ENCODE measurements at places on chromosomes 12 and 14.

DNA sequence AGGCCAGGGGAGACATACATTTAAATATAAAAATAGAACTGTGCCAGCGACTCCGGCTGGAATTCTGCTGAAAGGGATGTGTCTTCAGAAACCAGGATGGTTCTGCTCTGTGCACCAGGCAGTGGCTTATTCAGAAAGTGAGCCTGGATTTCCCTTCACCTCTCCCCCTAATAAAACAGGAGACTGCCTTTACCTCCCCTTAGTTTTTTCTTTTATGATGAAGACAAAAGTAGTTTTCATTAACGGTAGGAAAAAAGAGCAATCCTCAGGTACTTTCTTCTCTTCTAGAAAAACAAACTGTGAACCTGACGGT is 346 bp downstream of the SLC7A8 start:
- no peak for DNase-seq

GRCh38 chr12:64125913-64126312 is 96.2 kb downstream of the KICS2 start:
- no peak for DNase-seq

- no peak for DNase-seq
Measured at GRCh38 chr14:104266631-104267575, 128.5 kb downstream of the KIF26A start.

DNA sequence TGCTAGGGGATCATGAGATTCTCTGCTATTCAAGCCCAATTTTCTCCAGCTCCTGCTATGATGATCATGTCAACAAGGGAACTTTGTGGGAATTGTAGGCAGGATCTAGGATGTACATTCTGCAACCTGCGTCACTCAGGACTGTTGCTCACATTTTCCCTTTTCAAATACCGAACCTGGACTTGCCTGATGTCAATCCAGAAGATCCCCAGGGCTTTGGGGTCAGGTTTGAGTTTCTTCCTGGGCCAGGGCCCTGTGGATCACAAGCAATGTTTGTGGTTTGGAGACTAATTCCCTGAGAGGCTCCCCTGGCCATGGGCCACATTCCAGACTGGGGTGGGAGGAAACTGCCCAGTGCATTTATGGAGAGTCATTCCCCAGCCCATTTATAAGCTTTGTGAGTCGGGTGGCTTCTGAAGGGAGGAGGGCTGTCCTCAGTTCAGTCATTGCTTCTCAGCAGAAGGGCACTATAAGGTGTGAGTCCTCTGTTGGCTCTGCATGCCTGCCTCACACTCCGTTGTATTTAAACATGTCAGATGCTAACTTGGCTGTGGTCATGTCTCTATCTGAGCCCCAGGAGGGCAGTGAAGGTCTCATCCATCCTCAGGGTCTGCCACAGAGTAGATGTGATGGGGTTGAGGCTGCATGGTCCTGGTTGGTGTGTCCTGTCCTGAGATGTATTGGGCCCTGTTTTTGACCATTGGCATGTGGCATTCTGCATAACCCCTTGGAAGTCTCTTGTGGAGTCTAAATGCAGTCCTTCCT is 6.5 kb downstream of the KRT86 start:
- no peak for DNase-seq

DNA sequence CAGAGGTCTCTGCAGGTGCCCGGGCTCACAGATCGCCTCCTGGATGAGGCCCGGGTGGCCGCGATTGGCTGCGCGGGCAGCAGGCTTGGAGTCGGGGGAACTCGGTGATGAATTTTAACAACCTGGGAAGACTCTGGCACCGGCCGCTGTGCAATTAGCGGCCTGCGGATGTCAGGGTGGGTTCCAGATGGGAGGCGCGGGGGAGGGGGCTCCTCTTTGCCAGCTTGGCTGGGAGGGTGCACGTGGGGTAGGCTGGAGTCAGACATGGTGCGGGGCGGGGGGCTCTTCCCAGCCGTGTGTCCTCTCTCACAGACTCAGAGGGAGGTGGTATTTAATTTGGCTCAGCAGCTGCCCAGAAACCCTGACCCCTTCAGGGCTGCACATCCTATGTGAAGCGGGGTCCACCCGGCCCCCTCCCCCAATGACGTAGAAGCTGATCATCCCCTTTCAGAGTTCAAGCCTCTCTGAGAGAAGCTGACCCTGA is 81.4 kb downstream of the KIF26A start:
- DNase-seq = no peak

DNA sequence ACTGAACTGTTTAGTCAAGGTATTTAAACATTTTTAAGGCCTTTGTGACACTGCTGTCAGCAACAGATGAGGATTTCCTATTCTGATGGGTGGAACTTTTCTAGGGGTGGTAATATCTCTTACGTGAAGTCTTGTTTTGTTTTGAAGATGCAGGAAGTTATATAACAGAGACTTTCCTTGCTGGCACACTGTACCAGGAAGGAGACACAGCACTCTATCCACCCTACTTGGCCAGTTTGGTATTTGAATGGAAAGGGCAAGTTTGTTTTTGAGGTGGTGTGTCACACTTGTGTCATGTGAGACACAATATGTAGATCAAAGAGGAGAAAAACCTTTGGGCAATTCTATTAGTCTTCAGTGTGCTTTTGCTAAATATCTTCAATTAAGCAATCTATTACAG is 51.6 kb upstream of the SRP54 start:
- DNase-seq = peak; percentile 71

GRCh38 chr12:110134691-110135411 is 10.7 kb downstream of the IFT81 start:
- DNase-seq = no peak

- DNase-seq = no peak
Measured at GRCh38 chr14:28242895-28243294, 523.7 kb upstream of the FOXG1 start.

DNA sequence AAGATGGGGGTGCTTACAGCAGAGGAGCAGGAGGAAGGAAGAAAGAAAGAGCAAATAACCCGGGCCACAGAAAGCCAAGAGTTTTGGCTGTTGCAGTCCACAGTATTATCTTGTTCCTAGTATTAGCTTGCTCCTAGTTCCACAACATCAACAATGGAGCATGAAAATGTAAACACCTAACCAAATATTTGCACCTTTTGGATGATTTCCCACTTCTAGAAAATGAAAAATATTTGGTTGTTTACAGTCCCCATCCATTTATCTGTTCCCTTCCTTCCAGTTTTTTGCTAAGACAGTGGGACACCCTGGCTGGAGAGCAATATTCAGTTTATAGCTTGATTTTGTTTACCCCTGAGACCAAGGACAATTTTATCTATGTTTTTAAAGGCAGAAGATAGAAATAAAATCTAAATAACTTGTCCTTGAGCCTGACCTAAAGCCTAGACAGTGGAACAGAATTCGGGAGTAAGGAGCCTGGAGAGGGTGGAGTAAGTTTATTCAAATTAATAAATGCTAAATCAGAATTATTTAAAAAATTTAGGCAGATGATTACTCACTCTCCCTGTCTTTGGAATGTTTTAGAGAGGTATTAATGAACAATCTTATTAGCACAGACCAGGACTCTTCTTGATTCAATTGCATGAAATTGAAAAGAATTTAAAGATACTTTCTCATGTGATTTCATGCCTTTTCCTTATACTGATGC is 51.6 kb downstream of the RESF1 start:
- DNase-seq = no peak

DNA sequence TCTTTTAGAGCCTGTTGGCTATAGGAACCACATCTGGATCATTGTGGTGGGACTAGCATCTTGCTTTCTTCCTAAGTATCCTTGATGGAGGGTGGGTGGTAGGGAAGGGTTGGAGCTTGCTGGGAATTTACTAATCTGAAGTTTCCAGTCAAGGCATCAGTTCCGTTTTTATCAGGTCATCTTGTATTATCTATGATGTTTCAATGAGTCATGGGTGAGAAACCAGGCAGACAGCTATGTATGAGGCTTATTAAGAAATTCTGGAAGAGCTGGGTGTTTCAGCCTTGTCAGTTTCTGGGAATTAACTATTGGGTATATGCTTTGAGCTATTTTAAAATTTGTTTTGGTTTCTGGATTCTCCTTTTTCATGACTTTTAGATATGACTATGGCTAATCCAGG is 11.3 kb downstream of the TSFM start:
- DNase-seq = peak; percentile 21

DNA sequence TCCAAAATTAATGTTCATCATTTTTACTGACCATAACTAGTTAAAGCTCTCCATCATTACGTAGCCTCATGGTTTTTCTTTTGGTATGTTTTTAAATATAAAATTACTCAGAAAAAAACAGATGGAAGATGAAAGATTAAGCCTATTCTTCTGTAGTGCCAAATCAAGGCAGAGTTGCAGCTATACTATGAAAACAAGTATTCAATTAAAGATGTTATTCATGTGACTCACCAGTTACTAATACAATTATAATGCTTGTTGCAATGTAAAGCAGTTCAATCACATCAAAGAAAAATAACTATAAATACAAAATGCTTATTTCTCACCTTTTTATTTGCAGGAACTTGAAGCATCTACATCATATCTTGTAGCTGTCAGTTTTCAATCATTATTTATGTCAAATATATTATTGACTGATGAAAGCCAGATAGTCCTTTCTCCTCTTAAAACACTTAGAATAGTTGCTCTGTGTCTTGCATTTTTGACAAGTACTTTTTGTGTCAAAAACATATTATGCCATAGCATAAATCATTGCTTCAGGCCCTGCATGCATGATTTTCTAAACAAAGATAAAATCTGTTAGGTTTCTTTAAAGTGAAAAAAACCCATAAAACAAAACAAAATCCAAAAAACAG is 36.0 kb upstream of the TRHDE start:
- DNase-seq = no peak

- DNase-seq = no peak
Measured at GRCh38 chr12:7787574-7788293, 1.5 kb upstream of the NANOG start.

DNA sequence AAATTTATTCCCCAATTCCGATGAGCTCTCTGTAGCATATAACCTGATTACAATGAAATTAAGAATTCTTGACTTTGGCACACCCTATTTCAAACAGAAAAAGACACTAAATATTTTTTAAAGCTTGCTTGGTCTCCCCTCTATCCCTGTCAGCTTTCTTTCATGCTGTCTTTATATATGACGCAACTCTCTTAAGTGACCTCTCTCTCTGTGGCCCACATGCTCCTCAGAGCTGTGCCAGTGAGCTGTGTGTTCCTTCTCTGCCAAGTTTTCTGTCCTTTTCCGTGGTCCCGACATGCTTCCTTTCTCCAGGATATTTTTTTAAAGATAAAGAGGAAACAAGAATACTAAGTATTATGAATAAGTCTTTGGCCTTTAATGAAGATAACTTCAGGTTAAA is 484.0 kb downstream of the ETNK1 start:
- no peak for DNase-seq

- DNase-seq = no peak
Measured at GRCh38 chr12:125131958-125132357, 66.7 kb downstream of the AACS start.

GRCh38 chr12:58189030-58189429 is 247.7 kb downstream of the ATP23 start:
- DNase-seq = no peak

DNA sequence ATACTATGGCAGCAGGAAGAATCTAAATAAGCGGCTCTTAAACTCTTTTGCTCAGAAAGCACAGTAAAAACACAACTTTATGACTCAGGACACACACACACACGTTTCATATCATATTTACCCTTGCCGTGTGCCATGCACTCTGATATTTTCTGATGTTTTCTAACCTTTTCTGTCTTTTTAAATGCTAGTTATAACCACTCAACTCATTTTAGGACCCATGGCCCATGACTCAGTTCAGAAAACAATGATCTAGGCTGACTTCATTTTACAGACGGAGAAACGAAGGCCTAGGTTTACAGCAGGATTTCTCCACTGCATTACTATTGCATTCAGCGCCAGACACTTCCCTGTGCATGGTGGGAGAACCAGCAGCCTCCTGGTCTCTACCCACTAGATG is 9.1 kb downstream of the VWF start:
- DNase-seq = no peak

- no peak for DNase-seq
Measured at GRCh38 chr14:49615776-49616175, 4.7 kb downstream of the RPL36AL start.

DNA sequence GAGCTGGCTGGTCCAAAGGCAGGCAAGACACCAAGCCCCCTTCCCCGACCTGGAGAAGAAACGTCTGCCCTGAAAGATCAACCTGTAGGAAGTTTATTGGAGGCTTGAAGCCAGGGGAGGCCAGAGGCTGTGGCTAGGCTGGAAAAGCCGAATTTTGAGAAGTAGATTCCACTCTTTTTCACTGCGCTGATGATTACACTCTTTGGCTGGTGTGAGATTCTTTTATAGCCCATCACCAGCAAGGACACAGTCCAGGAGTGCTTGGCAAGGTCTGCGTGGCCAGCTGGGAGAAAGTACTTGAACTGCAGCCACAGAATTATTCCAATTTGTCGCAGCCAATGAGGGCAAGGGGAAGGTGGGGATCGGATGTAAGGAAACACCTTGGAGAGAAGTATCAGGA is 45.0 kb downstream of the SYNE3 start:
- no peak for DNase-seq

- no peak for DNase-seq
Measured at GRCh38 chr14:55207832-55208231, 16.4 kb upstream of the DLGAP5 start.

DNA sequence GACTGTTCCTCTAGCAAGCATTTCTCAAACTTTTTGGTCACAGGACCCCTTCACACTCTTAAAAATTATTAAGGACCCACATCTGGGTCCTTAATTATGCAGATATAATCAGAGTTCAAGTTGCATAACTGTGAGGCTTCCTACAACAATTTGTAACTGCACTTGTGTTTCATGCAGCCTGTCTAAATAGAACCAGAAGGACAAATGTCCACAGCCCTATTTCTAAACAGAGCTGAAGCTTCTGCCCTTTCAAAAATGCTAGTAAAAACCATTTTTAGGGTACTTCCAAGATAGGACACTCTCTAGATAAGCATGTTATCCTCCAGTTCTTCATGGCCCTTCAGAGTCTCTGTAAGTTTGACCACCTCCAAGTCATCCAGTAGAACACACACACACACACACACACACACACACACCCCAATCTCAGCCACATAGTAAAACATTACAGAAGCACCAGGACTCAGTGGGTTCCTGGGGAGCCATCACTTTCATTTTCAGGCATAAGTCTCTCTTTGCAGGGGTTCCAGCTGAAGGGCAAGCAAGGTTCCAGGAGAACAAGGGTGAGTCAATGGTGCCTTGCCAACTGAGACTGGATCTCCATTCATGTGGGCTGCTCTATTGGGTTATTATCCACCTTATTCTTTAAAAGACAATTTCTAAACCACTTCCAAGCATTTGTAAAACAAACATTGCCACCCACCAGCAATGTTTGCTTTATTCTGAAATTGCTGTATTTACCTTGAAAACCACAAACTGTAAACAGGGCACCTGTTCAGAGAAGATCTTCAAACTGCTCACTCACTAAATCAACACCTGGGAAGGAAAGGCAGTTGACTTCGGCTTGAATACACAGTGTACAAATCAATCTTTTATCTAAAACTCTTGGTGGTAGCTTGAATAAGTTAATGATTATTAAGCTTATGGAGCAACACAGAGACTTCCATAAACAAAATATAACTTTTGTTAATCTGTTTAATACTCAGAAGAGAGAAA is 64.1 kb downstream of the ITPR2 start:
- DNase-seq = no peak

- DNase-seq = peak; percentile 63
Measured at GRCh38 chr14:39266525-39266870, 32.8 kb downstream of the MIA2 start.

All from kidney capillary endothelial cell (primary cell).